ENCODE measurements at places on chromosomes 6 and 20.

DNA sequence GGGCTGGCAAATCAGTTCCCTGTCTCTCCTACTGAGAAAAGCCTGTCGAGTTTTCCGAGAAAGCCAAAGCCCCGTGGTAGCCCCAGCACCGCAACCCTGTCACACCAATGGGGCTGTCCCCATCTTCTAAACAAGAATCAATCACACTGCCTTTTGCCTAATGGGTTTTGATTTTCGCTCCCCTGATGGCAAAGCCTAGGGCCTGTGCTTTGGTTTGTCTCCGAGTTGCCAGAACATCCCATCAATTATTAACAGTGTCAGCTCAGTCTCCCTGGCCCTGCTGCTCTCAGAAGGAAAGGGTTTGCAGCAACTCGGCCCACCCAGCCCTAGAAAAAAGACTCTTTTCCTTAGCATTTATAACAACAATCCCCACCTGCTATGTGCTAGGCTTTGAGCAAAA is 4.2 kb downstream of the KCNB1 start:
- no peak for DNase-seq

DNA sequence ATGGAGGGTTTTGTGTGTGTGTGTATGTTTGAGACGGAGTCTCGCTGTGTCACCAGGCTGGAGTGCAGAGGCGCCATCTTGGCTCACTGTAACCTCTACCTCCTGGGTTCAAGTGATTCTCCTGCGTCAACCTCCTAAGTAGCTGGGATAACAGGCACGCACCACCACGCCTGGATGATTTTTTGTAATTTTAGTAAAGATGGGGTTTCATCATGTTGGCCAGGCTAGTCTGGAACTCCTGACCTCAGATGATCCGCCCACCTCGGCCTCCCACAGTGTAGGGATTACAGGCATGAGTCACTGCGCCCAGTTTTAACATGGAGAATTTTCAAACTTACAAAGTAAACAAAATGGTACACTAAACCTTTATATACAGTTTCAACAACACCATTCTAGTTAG is 22.8 kb downstream of the AMD1 start:
- no peak for DNase-seq

DNA sequence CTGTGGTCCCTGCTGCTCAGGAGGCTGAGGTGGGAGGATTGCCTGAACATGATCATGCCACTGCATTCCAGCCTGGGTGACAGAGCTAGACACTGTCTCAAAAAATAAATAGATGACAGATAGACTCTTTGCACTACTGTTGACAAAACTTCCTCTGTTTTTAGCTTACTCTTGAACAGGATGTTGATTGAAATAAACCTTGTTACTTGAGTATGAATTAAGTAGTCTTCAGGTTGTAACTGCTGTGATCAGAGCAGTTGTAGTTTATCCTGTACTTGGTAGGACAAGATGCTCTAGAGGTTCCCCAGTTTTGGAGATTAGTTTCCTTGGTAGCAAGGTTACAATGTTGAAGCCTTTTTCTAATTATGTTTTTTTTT is 1.5 kb downstream of the GTF3C6 start:
- DNase-seq, result no peak

GRCh38 chr20:1360094-1360846 is 31.3 kb upstream of the SDCBP2 start:
- DNase-seq, result no peak

- DNase-seq, result no peak
Observed at GRCh38 chr6:130417951-130418350, 52.1 kb downstream of the TMEM200A start.

DNA sequence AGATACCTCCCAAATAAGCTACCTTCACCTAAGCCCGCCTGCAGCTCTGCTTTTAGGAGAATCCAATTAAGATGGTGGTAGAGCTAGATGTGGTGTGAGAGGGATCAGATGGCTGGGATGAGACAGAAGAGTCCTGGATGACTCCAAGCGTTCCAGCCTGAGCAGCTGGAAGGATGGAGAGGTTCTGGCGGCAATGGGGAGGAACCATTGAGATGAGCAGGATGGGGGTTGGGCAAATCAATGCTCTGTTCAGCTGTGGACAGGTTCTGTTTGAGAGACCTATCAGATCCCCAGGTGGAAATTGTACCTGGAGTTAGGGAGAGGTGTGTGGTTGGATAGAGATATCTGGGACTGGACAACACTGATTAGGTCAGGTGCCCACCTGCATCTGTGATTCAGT is 23.0 kb downstream of the PHACTR3 start:
- no peak for DNase-seq

DNA sequence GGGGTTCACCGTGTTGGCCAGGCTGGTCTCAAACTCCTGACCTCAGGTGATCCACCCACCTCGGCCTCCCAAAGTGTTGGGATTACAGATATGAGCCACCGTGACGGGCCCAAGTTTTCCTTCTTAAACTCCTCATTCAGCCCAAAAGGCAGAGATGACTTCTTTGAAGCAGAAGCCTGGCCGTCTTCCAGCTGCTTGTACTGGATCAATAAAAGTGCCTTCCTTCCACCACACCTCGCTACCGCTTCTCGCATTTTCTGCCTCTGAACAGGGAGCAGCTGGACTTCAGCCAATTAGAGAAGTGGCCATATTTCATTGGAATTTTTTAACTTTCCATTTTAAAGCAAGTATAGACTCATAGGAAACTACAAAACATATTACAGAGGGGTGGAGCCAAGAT is 241.1 kb downstream of the PREX1 start:
- DNase-seq, result no peak

- no peak for DNase-seq
Observed at GRCh38 chr6:12608874-12609273, 107.7 kb upstream of the PHACTR1 start.

DNA sequence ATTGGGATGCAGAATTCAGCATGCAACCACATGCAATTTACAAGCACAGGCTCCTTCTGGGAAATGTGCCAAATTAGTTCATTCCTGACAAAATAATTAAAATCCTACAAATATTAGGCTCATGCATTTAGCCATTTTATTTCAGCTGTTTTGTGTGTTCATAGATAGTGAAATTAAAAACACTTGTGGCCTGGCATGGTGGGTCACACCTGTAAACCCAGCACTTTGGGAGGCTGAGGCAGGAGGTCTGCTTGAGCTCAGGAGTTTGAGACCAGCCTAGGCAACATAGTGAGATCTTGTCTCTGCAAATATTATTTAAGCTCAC is 92.4 kb upstream of the SHLD1 start:
- DNase-seq, result no peak

DNA sequence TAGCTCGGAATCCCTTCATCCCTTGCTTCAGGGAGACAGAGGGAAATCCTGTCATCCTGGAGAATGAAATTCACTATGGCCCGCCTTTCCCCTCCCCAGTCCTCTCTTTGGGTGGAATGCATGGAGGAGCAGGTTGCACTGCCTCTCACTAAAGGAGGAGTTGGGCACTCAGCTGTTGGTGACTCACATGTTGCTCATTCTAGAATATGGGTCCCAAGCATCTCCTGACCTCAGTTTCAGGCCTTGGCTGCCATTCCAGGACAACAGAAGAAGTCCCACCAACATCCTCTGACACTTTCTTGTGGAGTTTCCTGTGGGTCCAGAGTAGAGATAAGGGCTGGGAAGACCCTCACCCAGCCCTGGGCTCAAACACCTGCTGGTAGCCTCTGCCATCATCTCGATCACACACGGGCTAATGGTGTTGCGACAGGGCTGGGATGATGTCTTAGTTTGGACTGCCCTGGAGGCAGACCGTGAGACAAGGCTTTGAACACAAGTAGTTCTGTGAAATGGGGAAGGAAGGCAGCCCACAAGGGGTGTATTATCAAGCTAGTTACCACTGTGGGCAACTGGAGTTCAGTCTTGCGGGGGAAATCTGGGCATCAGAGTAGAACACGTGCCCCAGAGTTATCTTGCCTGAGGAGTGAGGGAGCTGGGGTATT is 52.4 kb upstream of the RNF24 start:
- no peak for DNase-seq

GRCh38 chr6:50842861-50843384 is 24.3 kb downstream of the TFAP2B start:
- DNase-seq, result no peak

DNA sequence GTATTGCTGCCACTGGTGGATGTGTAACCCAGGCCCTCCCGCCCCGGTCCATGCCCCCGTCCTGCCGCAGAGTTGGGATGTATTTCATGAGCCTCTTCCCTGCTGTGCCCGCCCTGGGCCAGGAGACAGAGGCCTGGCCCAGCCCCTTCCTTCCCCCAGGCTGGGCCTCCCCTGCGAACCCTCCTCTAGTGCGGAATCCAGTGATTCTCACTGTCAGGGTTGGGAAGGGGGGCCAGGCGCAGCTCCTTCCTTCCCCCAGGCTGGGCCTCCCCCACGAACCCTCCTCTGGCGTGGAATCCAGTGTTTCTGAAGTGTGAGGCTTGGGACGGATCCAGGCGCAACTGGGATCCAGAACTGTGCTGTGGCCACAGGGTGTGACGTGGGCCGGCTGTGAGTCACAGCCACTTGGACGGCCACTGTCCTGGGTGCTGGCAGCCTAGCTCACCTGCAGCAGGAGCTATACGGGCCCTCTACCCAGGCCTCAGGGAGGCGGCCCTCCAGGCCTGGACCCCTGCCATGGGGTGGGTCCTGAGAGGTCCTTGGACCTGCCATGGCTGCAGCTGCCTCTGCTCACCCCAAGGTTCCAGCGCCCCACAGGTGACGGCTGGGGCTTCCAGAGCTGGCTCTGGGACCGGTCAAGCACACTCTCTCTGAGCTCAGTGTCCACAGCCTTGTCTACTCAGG is 28.3 kb downstream of the COL20A1 start:
- no peak for DNase-seq

GRCh38 chr6:163284151-163284550 is 130.4 kb upstream of the QKI start:
- DNase-seq, result no peak

DNA sequence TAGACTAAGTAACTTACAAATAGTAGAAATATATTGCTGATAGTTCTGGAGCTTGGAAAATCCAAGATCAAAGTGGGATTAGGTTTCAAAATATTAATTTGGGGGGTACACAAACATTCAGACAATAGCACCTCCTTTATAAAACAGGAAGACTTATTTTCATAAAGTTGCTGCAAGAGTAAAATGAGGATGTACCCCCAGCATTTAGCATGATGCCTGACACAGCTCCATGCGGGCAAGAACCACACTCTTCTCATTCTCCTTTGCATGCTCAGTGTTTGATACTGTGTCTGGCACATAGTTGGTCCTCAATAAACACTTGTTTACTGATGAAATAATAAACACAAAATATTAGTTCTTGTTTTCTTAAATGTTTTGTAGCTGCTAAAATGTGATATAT is 332.9 kb downstream of the TFAP2A start:
- no peak for DNase-seq

GRCh38 chr6:41427642-41428335 is 92.4 kb downstream of the NCR2 start:
- DNase-seq, result no peak

- DNase-seq, result no peak
Observed at GRCh38 chr6:131197716-131198115, 62.4 kb downstream of the AKAP7 start.
